ENCODE measurements at places on chromosomes 3 and 15.

GRCh38 chr15:41655716-41656115 lies 4.5 kb upstream of the MGA start:
- no peak for DNase-seq

DNA sequence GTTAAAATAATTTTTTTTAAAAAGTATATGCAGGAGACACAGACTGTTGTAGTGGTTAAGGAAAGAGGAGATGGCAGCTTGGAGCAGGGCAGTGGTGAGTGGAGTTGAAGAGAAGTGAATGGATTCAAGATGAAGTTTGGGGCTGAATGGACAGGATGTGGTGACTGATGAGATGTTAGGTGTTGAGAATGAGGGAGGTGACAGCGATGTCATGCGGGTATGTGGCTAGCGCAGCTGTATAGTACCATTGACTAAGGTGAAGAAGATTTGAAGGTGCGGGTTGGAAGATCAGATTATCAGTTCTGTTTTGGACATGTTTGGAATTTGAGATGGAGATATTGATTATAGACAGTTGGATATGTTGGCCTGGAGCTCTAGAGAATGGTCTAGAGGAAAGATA lies 20.1 kb downstream of the FBXO22 start:
- DNase-seq: no peak

GRCh38 chr3:56838448-56838847 lies 36.7 kb upstream of the ARHGEF3 start:
- no peak for DNase-seq

- DNase-seq: no peak
Measured at GRCh38 chr3:43696441-43696840, 5.7 kb downstream of the ABHD5 start.

GRCh38 chr15:22963641-22964040 lies 16.5 kb downstream of the CYFIP1 start:
- DNase-seq: no peak

DNA sequence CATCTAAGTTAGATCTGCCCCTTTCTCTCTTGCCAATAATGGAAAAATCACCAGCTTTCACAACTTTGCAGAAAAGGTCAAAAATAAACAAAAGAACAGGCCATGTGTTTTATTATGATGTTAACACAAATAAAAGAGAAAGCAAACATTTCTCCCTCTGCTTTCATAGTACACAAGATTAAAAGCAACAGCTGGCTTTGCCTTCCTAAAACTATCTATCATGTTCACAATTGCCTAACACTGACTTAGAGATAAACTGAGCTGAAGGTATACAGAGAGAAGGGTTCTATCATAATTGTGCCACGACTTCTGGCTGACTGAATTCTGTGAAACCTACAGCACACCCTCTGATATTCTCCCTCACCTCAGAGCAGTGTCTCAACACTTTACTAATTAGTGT lies 29.4 kb downstream of the AADAC start:
- DNase-seq: no peak

- DNase-seq: no peak
Measured at GRCh38 chr15:54820098-54820497, 376.6 kb downstream of the RSL24D1 start.

DNA sequence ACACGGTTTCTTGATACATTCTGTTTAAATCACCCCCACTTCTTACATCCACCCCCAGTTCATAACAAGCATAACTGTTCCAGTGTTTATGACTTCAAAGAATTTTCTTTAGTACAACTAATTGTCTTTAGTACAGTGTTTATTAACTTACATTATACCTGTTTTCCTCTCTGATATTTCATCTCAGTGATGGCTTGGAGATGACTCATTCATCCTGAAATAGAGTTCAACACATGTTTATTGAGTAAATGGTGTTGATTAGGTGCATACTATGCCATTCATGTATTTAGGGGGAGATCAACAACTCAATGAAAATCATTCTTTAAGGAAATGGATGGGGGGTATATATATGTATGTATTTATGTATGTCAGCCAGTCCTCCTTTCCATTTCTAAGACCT lies 21.7 kb upstream of the UTS2B start:
- no peak for DNase-seq

DNA sequence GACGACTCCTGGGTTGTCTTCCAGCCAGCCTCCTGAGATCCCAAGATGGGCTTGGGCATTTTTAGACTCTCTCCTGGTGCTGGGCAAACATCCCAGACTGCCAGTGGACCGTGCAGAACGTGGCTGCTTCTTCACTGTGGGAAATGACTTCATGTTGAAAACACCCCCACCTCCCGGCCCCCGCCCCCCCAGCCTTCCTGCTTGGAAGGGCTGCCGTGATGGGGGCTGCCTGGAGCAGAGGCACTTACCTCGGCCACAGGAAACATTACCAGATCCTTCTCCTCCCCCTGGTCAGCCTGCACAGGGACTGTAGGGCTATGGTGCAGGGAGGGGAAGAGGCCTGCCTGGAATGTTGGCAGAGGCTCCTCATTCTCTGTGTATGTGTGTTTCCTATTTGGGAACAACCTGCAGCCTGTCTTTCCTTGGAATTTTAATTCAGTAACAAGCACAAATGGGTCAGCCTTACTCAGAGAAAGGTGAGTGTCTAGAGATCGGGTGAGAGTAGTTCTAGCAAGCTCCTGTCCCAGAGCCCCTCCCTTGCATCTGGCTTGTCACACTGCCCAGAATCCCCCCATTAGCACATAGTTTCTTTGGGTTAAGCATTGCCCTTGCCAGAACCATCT lies 90.8 kb downstream of the ANP32A start:
- DNase-seq: no peak

GRCh38 chr3:141303481-141304223 lies 64.7 kb upstream of the ZBTB38 start:
- no peak for DNase-seq

- DNase-seq: no peak
Measured at GRCh38 chr3:71599416-71599815, 15.9 kb upstream of the FOXP1 start.

DNA sequence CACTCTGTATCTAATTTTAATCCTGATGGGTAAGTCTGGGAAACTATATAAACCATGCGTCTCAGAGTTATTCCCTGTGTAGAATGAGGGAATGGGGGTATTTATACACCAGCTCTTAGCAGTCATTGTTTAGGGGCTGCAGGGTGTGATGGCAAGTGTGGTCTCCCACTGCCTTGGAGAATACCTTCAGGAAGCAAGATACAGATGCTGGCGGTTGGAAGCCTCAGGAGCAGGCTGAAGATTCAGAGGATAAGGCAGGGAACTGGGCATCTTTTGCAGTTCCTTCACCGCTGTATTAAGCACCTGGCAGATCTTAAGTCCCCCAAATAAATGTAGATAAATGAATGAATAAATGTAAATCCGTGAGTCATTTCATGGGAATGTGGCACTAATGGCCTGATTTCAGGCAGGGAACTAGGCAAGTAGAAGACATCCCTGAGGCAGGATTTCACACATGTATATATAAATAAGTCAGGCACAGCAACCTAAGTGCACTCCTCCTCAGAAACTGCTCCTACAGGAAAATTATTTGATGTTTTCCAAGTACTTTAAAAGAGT lies 209.2 kb upstream of the GADL1 start:
- DNase-seq: no peak

DNA sequence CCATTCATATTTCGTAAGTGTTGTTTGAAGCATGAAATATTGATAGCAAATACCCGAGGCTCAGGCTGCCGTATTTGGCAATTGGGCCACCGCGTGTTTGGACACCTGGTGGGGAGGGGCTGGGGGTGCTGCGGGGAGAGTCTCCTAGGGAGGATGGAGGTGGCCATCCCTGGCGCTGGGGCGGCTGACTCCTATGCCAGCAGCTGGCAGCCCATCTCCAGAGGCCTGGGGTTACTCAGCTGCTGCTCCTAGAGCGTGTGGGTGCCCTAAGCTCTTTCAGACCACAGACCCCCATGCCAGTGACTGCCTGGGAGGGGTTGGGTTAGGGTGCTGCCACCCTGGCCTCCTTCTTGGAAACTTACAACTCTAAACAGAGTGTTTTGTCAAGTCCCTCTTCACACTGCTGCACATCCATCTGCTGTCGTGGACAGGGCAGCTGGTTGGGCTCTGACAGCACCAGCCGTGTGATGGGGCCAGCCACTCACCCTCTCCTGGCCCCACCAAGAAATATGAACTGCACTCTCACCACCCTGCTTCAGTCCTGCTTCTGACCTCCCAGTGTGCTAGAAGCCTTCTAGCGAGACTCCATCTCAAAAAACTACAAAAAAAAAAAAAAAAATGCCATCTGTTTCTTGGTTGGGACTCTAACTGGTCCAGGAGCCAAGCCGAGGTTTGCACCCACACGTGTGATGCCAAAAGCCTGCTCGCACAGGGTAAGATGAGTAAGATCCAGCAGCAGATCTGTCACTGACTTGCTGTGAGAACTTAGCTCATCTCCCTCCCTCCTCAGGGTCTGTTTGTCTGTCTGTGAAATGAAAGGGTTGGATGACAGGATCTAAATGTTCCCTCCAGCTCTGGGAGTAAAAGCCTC lies 156.2 kb downstream of the MEGF11 start:
- DNase-seq: no peak

DNA sequence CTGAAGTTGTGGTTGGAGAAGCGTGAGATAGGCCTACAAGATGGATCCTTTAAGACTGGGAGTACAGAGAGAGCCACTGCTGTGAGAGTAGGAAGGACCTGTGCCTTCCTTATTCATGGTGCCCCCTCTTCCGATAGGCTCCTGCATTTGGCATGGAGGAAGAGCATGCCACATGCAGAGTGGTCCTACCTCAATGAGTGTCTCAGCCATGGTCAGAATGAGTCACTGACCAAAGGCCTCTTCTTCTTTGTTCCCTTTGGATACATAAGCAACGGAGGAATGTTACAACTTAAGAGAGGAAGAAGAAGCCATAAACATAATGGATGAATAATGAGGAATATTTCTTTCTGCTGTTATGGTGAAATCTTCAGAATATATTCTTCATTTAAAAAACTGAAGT lies 681.2 kb upstream of the GRM7 start:
- no peak for DNase-seq

- no peak for DNase-seq
Measured at GRCh38 chr15:45326280-45326679, 52.1 kb downstream of the GATM start.

DNA sequence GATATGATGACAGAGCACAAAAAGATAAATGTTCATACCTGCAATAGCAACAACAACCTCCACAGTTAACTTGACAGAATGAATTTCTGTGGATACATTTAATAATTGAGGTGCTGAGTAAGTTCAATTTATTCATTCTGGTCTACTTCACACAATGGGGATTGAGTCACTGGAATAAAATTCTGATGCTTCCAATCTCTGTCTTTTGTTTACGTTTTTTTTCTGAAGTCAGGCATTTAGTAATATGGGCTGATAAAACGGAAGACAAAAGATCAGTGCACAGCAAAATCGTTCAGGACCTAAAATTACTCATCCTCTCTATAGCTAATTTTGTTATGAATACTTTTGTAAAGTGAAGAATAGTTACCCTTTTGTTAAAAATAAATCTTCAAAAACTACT lies 565.9 kb upstream of the CCDC54 start:
- no peak for DNase-seq

- no peak for DNase-seq
Measured at GRCh38 chr15:63915873-63916771, 82.4 kb upstream of the HERC1 start.

GRCh38 chr3:145133281-145133680 lies 1027.7 kb downstream of the PLOD2 start:
- DNase-seq: no peak

- no peak for DNase-seq
Measured at GRCh38 chr3:83011481-83011880, 1250.0 kb upstream of the GBE1 start.
